ENCODE measurements at places on chromosomes 1 and 21.
A peak's percentile ranks its signal among the peaks of the same experiment; 100 is the strongest.

- DNase-seq, result no peak
Observed at GRCh38 chr1:26346274-26347033, 7.5 kb downstream of the CRYBG2 start.

DNA sequence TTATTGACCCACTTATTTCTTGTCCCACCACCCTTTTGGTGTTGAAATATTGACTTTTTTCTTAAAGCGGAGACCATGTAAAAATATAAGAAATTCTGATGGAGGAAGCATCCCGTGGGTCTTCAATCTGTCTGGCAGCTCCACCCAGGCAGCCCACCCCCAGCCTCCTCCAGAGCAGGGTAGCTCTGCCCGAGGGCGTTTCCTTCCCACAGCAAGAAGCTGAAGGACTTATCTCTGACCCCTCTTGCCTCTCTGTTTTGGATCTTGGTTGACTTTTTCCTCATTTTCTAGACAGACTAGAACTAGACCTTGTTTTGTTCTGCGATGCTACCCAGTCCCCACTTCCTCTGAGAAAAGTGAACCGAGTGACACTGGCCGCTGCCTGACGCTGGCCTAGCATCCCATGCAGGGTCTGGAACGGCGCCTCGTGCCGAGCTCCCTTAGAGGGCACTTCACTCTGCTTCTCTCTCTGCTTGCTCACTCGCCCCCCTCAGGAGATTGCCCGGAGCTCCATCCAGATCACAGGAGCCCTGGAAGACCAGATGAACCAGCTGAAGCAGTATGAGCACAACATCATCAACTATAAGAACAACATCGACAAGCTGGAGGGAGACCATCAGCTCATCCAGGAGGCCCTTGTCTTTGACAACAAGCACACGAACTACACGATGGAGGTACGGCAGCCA lies 40.4 kb upstream of the MTR start:
- no peak for DNase-seq

GRCh38 chr1:154492115-154492514 lies 9.9 kb upstream of the TDRD10 start:
- DNase-seq, result no peak

DNA sequence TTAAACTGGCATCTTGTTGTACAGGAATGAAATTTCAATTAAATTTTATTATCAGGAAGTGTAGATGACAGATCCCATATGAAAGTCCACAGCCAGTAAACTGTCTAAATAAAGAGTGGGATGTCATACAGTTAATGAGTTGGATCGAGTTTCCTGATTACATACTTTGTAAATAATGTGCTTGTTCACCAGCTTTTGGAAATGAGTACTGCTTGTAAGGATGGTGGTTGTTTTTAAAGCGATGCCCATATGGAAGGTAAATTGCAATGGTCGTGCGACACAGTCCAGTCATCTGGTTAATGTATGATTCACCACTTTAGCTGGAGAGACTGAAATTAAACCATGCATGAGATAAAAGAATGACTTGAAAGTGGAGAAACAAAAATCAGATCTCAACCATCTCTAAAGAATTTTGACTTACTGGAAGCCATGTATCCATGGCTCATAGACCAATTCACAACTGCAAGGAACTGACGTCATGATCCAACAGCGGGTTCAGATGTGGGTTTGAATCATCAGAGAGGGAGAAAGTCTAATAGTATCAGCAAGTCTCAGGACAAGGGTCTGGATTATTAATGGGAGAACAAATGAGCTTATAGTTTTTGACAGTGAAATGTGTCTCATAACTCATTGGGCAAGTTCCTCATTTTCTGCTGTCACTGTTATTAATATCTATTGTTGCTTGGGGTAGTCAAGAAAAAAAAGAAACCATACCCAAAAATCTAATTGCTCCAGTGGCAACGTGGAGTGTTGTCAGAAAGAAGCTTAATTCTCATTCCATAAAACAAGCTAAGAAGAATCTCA lies 49.0 kb downstream of the MAP10 start:
- DNase-seq, result no peak

- no peak for DNase-seq
Observed at GRCh38 chr1:85325920-85326319, 49.5 kb upstream of the BCL10 start.

DNA sequence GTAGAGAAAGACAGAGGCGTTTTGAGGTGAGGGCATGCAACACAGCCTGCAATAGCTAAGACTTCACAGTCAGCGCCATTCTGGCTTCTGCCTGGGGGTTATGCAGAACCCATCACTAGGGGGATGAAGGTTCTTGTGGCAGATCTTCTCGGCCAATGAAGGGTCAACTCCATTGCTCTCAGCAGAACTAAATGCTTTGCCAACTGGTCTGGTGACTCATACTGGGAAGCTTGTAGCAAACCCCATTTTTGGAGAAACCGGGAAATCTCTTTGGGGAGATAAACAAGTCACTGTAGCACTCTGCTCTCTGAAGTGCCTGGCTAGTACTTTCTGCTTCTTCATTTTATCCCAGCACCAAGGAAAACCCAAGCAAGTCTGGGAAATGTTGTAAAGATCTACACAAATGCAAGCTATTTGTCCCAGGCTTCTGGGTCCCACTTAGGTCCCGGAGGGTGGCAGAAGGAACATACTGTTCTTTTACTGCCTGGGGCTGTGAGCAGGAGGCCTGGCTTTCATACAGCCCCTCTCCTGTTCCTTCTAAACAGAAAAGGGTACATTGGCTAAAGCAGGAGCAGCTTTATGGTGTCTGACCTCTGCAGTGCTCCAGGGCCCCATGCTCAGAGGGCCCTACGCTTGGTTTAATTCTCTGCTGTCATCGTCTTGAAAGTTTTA lies 28.8 kb downstream of the SHISA4 start:
- DNase-seq, result no peak

- peak; percentile 27 for DNase-seq
Observed at GRCh38 chr1:113681596-113682337, 77.5 kb downstream of the PHTF1 start.

DNA sequence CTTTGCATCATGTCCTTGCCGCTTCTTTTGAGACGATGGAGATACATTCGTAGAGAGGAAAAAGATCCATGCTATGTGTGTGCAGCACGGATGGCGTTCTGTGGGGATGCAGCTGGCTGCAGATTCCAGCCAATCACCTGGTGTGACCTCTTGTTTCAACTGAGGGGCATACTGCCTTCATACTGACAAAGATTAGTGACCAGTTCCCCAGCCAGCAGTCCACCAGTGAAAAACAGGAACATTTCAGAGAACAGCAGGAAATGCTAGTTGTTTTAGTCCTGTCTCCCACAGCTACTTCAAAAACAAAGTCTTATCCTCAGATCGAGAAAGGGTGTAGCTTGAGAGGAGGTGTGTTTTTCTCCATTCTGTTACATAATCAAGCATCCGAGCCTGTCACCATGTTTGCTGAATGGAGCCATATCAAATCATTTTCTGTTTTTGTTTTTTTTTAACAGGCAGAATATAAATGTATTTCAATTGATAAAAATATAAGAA lies 255.7 kb upstream of the FMN2 start:
- no peak for DNase-seq

DNA sequence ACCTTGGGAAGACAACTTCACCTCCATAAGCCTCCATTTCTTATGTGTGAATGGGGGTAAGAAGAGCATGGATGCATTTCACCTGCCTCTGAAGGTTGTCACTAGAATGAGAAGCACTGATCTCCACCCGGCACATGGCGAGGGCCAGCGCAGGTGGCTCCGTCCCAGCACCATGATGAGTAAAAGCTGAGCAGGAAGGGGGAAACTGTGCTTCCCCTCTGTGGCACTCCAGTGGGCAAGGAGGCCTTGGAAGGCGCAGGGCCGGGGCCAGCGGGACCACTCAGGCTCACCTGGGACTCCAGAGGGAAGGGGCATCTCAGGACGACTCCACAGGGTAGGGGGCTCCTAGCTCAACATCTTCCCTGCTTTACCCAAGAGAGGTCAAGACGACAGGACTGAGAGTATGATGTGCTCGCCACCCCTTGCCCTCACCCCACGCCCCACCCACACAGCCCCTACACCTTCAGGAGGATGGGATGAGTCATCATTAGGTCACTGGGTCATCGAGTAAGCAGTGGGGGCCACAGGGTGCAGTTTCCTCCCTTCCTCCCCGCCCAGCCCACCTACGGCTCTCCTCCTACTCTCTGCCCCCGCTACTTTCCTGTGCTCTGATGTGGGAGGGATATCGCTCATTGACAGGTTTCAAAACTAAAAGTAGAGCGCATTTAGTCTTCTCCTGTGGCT lies 112.1 kb downstream of the HIVEP3 start:
- DNase-seq, result no peak

DNA sequence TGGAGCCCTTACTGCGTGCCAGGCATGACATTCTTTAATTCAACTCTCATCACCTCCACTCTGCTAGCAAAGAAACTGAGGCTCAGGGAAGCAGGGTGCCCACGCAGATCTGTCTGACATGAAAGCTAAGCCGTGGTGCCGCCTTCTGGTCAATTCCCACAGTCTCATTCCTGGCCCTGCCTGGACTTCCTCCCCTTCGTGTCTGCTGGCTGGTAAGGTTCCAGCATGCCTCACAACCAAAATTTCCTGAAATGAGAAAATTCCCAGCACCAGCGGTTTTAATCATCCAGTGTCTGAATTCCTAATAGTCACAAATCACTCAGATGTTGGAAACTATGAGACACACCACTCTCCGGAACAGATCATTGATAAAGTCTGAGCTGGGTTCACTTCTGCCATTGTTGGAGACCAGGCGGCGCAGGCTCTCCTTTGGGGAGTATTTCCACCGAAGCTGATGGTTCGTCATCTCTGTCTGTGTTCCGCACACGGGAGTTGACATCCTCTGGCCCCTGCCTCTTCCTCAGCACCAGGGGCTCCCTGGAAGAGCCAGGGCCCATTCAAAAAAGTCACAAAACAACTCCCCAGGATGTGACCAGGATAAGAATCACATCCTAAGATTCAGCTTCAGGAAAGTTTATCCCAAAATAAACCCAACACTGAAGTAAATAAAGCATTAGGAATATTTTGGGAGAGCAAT lies 167.7 kb downstream of the PLPP3 start:
- DNase-seq, result no peak

DNA sequence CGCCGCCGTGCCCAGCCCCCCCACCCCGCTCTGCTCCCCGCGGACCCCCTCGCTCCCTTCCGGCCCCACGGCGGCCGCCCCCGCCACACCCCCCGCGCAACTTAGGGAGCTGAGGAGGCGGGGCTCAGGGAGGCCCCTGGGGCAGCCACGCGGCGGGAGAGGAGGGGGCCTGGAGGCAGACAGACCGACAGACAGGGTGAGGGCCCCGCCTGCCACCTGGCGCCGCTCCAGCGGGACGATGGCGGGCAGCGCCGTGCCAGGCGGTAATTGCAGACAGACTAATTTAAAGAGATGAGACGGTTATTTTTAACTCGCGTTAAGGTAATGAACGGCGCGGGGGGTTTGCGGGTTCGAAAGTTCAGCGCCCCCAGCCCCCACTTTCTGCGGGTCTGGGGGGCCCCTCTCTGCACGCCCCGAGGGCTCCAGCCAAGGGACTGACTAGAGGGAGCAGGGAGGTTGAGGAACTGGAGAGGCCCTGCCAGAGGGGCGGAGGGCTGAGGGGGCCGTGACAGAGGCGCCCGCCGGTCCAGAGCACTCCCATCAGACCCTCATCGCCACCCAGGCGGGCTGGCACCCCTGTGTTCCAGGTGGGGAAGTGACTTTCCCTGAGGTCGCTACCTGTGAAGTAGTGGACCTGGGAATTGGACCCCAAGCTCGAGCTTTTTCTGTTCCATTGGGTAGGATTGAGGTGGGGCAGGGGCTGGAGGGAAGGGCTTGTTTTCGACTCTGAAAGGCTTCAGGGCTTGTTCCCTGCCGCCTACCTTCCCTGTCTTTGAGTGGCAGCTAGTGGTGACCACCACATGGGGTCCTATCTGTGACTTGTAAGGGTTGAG lies 5.4 kb downstream of the FOXO6 start:
- no peak for DNase-seq

DNA sequence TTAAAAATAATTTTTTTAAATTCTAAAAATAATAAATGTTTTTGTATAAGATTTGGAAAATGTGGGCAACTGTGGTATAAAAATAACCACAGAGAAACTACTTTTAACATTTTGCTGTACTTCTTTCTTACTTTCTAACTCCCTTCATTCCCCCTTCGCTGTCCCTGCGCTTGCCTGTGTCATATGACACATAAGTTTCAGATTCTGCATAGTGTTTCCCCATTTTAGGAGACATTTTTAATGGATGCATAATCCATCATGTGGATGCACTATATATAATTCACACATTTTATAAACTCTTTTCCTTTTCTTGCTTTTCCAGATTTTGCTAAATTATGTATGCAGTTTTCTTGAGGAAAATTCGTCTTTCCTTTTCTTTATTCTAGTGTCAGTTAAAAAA lies 16.3 kb downstream of the ATG4C start:
- DNase-seq, result no peak

DNA sequence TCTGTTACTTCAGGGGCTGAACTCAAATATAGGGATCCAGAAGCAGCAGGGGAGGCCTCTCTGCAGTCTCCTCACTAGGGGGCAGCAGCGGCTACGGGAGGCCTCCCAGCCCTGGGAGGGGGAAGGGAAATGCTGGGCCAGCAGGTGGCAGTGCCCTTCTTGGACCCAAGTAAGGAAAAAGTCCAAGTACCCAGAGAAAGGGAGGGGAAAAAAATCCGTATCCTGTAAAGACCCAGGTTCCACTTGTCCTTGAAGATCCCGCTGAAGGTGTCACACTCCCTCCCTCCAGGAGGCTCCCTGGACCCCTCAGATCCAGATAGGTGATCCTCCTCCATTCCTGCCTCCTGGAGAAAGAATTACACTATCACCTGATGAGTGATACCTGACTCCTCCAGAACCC lies 14.1 kb upstream of the NUAK2 start:
- DNase-seq, result peak; percentile 88

DNA sequence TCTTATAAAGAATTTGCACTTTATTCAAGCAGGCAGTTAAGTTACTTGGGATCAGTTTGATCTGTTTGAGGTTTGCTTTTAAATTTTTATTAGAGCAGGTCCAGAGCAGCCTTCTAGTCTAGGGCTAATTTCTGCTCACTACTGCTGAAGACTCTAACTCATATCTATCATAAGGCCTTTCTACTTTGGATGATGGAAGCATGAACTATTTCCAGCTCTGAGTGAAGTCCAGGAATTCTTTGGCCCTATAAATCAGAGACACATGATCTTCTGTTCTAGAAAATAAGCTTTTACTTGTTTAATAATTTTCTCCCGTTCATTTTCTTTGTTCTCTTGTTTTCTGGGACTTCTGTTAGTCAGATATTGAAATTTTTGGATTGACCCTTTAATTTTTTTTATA lies 14.7 kb downstream of the NIBAN1 start:
- DNase-seq, result no peak

DNA sequence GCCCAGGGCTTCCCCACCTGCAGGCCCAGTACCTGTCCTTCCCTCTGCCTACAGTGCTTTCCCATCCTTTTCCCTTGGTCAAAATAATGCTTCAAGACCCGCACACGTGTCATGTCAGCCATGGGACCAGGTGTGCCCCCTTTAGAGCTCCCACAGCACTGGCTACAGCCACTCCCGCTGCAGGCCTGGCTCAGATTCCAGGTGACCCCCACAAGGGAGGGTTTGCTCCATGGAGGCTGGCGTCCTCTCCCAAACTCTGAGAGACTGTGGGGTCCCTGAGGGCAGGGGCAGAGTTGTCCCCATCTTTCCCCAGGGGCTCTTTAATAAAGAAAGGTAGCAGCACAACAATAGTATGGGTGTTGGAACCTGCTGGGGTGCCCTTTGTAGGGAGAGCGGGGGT lies 66.4 kb upstream of the RUNX3 start:
- DNase-seq, result no peak

Data from erythroblast (primary cell).